ENCODE measurements at places on chromosomes 1 and 21.

- H3K36me3 ChIP-seq: peaks cover 13% of the 10 kb centered on the region
- DNase-seq: no peak
- H3K4me3 ChIP-seq: peak overlapping the region; percentile 92
- peak overlapping the region; percentile 99 for H3K27ac ChIP-seq
- H3K4me1 ChIP-seq: peaks cover 3% of the 10 kb centered on the region
- no peaks in the 10 kb centered on the region for H3K27me3 ChIP-seq
Observed at GRCh38 chr1:179881642-179882252, 338 bp upstream of the TOR1AIP1 start.

DNA sequence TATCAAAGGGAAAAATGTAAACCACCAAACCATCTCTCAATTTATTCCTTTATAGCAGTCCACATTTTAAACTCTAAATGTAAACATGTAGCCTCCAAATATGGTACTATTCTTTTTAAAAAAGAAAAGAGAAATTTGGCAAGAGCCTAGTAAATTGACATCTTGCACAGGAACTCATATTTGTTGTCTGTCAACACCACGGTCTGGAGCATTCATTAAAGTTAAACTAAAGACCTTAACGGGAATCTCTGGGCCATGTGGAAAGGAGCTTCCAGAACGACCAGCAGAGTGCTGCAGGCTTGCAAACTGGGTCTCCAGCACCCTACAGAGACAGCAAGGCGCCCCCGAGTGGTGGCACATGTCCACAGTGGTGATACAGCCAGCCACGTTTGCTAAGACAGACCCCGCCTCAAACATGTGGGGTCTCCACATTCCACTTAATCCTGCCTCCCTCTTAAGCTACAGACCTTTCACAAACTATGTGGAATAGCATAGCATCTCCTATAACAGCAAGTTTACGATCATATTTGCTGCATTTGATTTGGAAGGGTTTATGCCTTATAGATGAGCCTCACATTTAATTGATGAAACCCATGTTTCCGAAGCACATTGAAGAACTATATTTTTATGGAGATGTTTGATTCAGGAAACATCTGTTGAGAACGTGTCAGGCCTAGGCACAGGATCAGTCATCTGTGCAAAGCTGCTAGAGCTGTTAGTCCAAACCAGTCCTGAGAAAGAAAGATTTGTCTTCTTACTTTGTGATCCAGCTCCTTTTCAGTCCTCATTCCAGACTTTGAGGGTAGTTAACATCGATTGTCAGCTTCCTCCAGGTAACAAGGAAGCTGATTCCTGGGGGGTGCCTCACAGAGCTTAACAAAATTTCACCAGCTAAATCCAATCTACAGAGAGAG lies 96.4 kb upstream of the BACE2 start:
- H3K27me3 ChIP-seq: peaks cover 7% of the 10 kb centered on the region
- no peak overlapping the region for H3K4me3 ChIP-seq
- no peaks in the 10 kb centered on the region for H3K4me1 ChIP-seq

DNA sequence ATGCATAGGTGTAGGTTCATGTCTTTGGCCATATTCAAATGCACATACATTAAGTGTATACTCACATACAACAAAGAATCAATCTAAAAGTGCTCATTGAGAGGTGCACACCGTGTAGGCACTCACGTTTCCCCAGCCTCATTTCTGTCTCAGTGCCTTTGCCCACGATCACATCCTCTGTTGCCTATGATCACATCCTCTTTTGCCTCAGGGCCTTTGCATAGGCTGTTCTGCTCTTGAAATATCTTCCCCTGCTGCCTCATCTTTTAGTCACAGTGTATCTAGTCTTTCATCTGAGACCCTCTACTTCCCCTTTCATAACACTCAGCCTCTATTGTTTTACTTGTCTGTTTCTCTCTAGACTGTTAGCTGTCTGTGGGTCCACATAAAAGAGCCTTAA lies 69.3 kb downstream of the FOXD2 start:
- peaks cover 44% of the 10 kb centered on the region for H3K27me3 ChIP-seq
- H3K27ac ChIP-seq: no peak overlapping the region
- H3K36me3 ChIP-seq: no peaks in the 10 kb centered on the region
- H3K4me1 ChIP-seq: peaks cover 5% of the 10 kb centered on the region
- no peak overlapping the region for H3K4me3 ChIP-seq

GRCh38 chr1:74693473-74693872 lies 19.9 kb upstream of the ERICH3 start:
- H3K27ac ChIP-seq: no peak overlapping the region
- no peaks in the 10 kb centered on the region for H3K36me3 ChIP-seq
- H3K4me1 ChIP-seq: no peaks in the 10 kb centered on the region
- H3K4me3 ChIP-seq: no peak overlapping the region
- no peaks in the 10 kb centered on the region for H3K27me3 ChIP-seq

GRCh38 chr1:158005224-158005623 lies 11.8 kb downstream of the KIRREL1 start:
- no peak overlapping the region for H3K4me3 ChIP-seq
- H3K36me3 ChIP-seq: no peaks in the 10 kb centered on the region
- no peaks in the 10 kb centered on the region for H3K27me3 ChIP-seq
- H3K27ac ChIP-seq: no peak overlapping the region
- peaks cover 39% of the 10 kb centered on the region for H3K4me1 ChIP-seq

GRCh38 chr1:74703386-74704182 lies 29.3 kb downstream of the CRYZ start:
- H3K4me3 ChIP-seq: no peak overlapping the region
- no peak overlapping the region for H3K27ac ChIP-seq
- no peak for DNase-seq
- no peaks in the 10 kb centered on the region for H3K4me1 ChIP-seq

DNA sequence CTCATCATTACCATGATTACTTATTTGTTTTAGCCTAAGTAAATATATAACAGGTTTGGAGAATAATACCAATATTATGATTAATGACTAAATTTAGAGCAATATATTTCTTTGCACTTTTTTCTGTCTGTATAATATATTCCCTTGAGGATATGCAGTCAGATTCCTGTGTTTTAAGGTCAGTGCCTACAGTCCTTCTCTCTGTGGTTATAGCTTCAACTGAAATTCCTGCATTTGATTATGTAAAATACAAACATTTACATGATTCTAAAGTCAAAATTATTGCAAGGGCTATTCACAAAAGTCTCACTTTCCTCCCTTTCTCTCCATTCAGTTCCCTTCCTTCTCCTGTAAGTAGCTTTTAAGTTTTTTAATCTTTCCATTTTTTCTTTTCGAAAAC lies 142.9 kb upstream of the COL6A1 start:
- H3K27me3 ChIP-seq: no peaks in the 10 kb centered on the region
- H3K36me3 ChIP-seq: no peaks in the 10 kb centered on the region
- H3K27ac ChIP-seq: no peak overlapping the region
- DNase-seq: no peak
- H3K4me3 ChIP-seq: no peak overlapping the region
- H3K4me1 ChIP-seq: no peaks in the 10 kb centered on the region

- no peak for DNase-seq
- no peaks in the 10 kb centered on the region for H3K36me3 ChIP-seq
- no peak overlapping the region for H3K4me3 ChIP-seq
- H3K4me1 ChIP-seq: peaks cover 19% of the 10 kb centered on the region
- H3K27ac ChIP-seq: no peak overlapping the region
- H3K27me3 ChIP-seq: peaks cover 17% of the 10 kb centered on the region
Observed at GRCh38 chr1:26361605-26362122, 7.7 kb upstream of the CRYBG2 start.

- peaks cover 46% of the 10 kb centered on the region for H3K36me3 ChIP-seq
- H3K27me3 ChIP-seq: no peaks in the 10 kb centered on the region
- no peaks in the 10 kb centered on the region for H3K4me1 ChIP-seq
- H3K4me3 ChIP-seq: peak overlapping the region; percentile 82
Observed at GRCh38 chr1:93081716-93082115, 2.6 kb downstream of the MTF2 start.

GRCh38 chr1:204260601-204261197 lies 46.9 kb upstream of the GOLT1A start:
- peaks cover 12% of the 10 kb centered on the region for H3K4me1 ChIP-seq
- H3K36me3 ChIP-seq: peaks cover 4% of the 10 kb centered on the region
- H3K27me3 ChIP-seq: no peaks in the 10 kb centered on the region
- H3K27ac ChIP-seq: no peak overlapping the region

- no peak for DNase-seq
- H3K36me3 ChIP-seq: no peaks in the 10 kb centered on the region
- peak overlapping the region; percentile 84 for H3K4me3 ChIP-seq
- H3K4me1 ChIP-seq: peaks cover 4% of the 10 kb centered on the region
- peak overlapping the region; percentile 43 for H3K27ac ChIP-seq
- H3K27me3 ChIP-seq: no peaks in the 10 kb centered on the region
Observed at GRCh38 chr1:54053745-54054437, 483 bp downstream of the TCEANC2 start.

DNA sequence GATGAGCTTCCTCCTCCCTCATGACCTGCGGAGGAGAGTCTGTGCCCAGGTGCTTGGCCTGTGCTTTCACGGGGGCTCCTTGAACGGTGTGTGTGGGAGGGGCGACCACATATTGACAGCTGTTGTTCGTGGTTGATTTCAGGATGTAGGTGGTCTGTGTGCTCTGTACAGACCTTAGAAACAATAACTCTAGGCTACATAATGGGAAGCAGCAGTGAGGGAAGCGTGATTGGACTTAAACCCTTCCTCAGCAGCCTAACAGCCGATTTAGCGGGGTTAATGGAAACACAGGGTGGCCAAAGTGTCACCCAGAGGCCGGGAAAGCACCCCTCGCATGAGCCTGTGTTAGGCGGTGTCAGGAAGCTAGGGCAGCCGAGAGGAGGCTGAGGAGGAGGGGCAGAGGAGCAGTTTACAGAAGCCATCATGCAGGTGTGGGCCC lies 56.0 kb downstream of the TBCE start:
- H3K4me1 ChIP-seq: no peaks in the 10 kb centered on the region
- no peak overlapping the region for H3K27ac ChIP-seq
- H3K4me3 ChIP-seq: no peak overlapping the region
- no peak for DNase-seq

- DNase-seq: no peak
- no peak overlapping the region for H3K4me3 ChIP-seq
- H3K27ac ChIP-seq: no peak overlapping the region
- H3K36me3 ChIP-seq: no peaks in the 10 kb centered on the region
Observed at GRCh38 chr1:162256287-162256686, 120.4 kb downstream of the SPATA46 start.

DNA sequence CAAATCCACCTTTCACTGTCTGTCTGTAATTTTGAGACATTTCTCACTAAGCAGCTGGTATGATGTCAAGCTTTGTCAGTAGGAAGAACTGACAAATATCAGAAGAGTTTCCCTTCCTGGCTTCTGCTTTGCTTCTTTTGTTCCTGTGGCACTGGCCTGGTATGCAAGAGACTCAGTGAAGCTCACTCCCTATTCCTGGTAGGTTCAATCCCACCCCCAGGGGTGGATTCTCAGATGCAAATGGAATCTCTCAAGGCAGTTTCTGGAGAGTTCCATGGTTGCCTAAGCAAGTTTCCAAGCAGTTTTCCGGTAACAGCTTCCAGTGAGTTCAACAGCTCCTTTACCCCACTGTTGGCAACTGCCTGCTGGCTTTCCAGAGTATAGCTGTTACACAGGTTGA lies 683.4 kb downstream of the PTPRC start:
- peak; percentile 38 for DNase-seq
- no peak overlapping the region for H3K27ac ChIP-seq
- no peaks in the 10 kb centered on the region for H3K27me3 ChIP-seq
- H3K4me1 ChIP-seq: no peaks in the 10 kb centered on the region
- no peak overlapping the region for H3K4me3 ChIP-seq

GRCh38 chr1:165753934-165754333 lies 14.7 kb downstream of the TMCO1 start:
- H3K27ac ChIP-seq: no peak overlapping the region
- no peaks in the 10 kb centered on the region for H3K4me1 ChIP-seq
- DNase-seq: no peak
- H3K4me3 ChIP-seq: no peak overlapping the region
- no peaks in the 10 kb centered on the region for H3K27me3 ChIP-seq

- no peak overlapping the region for H3K27ac ChIP-seq
- no peaks in the 10 kb centered on the region for H3K4me1 ChIP-seq
- H3K4me3 ChIP-seq: no peak overlapping the region
- no peaks in the 10 kb centered on the region for H3K27me3 ChIP-seq
Observed at GRCh38 chr1:22745669-22746585, 35.3 kb downstream of the EPHB2 start.

Data from H1 (cell line).